ENCODE measurements at places on chromosomes 5 and 9. TPM values are rescaled to one million over a fixed set of nuclear protein-coding genes. Genes with fewer than 3 reads are reported as not detected.

The MEF2C gene
- total RNA-seq: not detected

The INIP gene
- total RNA-seq: 14.7 TPM

The SLC45A2 gene
- not detected for total RNA-seq

The PRELID1 gene
- total RNA-seq: 283 TPM

The PDZD2 gene
- total RNA-seq: 0.21 TPM

The UGT3A2 gene
- not detected for total RNA-seq

The BTNL8 gene
- not detected for total RNA-seq

The NADK2 gene
- 11.1 TPM for total RNA-seq

The SLC1A3 gene
- not detected for total RNA-seq

The LURAP1L gene
- 29.7 TPM for total RNA-seq

The NTNG2 gene
- 3.1 TPM for total RNA-seq

The TLX3 gene
- total RNA-seq: not detected

The S100Z gene
- total RNA-seq: not detected

The PAXX gene
- 75.8 TPM for total RNA-seq

The ORM2 gene
- not detected for total RNA-seq

The SETD9 gene
- 7.2 TPM for total RNA-seq

The FLT4 gene
- total RNA-seq: 4.9 TPM

The NRG2 gene
- 2.0 TPM for total RNA-seq

The MAP3K1 gene
- total RNA-seq: 1.9 TPM

The PCDHGB3 gene
- total RNA-seq: 0.18 TPM

The RNF208 gene
- 2.1 TPM for total RNA-seq

The RASGEF1C gene
- total RNA-seq: 0.23 TPM

The STKLD1 gene
- 1.7 TPM for total RNA-seq

The ANKRD33B gene
- 11.0 TPM for total RNA-seq

The GRM6 gene
- total RNA-seq: not detected

The RANBP3L gene
- total RNA-seq: not detected

The TLR4 gene
- 0.07 TPM for total RNA-seq

The PLCXD3 gene
- 0.19 TPM for total RNA-seq

The FAM78A gene
- 0.31 TPM for total RNA-seq

The CARD6 gene
- total RNA-seq: 3.1 TPM

The SLC38A9 gene
- total RNA-seq: 19.2 TPM

The MYMK gene
- not detected for total RNA-seq

The PRRX2 gene
- 9.5 TPM for total RNA-seq

The GABBR2 gene
- total RNA-seq: 0.13 TPM

The TUSC1 gene
- total RNA-seq: 6.6 TPM

The MVB12B gene
- total RNA-seq: 7.4 TPM

The CRHBP gene
- total RNA-seq: not detected

The GEMIN5 gene
- 24.3 TPM for total RNA-seq

The ANGPTL2 gene
- not detected for total RNA-seq

The MAP1B gene
- 42.4 TPM for total RNA-seq

The ZNF354C gene
- 0.71 TPM for total RNA-seq

The ANKRD34B gene
- 0.16 TPM for total RNA-seq

The PCDHGA4 gene
- 0.16 TPM for total RNA-seq

The NLN gene
- total RNA-seq: 63.1 TPM
